Activated CD4-positive, CD25-positive, alpha-beta regulatory T cell treated with anti-CD3 and anti-CD28 coated beads, Interleukin-2, amount 50 U/mL, for 72 hours (primary cell): ENCODE measurements at places on chromosomes 5 and 9.

GRCh38 chr9:86405086-86405491 lies 50.9 kb upstream of the TUT7 start:
- no peak for DNase-seq

GRCh38 chr5:100165309-100165708 lies 369.9 kb upstream of the FAM174A start:
- DNase-seq: no peak

DNA sequence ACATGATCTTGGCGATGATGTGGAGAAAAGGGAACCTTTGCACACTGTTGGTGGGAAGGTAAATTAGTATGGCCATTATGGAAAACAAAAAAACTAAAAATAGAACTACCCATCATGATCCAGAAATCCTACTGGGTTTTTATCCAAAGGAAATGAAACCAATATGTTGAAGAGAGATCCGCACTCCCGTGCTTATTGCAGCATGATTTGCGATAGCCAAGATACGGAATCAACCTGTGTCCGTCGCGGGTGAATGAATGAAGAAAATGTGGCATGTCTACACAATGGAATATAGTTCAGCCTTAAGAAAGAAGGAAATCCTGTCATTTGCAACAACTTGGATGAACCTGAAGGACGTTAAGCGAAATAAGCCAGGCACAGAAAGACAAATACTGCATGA lies 84.5 kb downstream of the TTLL11 start:
- no peak for DNase-seq

GRCh38 chr9:4281676-4282075 lies 18.2 kb downstream of the GLIS3 start:
- DNase-seq: no peak

DNA sequence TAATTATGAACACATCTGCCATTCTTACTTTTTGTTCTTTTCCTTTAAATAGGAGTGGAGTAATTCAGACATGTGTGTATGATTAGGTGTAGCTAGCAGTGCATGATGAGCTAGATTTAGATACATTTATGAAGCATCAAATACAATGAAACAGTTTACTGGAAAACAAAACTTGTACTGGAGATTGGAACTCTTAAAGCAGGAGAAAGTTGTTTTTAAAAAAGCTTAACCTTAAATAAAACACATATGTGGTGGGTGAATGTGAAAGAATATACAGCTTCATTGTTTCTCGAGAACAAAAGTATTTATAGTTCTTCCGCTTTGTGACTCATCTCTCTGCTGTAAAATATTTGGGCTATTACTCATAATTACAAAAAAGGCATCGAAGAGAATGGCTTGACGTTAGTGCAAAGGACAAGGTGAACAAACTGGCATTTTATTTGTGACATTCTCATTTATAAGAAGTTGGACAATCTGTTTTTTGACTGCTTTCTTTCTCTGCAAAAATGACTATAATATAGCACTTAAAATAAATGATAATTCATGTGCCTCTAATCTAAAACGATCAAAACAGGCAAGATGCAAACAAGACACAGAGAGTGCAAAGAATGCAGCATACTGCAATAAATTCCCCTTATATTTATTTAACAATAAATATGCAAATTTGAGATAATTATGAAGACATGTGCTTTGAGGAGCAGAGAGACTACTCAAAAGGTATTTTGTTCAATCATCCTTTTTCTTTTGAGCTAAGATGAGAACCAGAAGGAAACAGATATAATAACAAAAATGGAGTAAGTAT lies 478.8 kb downstream of the CETN3 start:
- no peak for DNase-seq

GRCh38 chr9:99366621-99367020 lies 144.5 kb downstream of the SEC61B start:
- DNase-seq: no peak

- DNase-seq: no peak
These were observed 529.1 kb upstream of the SEMA6A start for GRCh38 chr5:117103703-117104102.
